ENCODE measurements at places on chromosomes 13 and 19.

DNA sequence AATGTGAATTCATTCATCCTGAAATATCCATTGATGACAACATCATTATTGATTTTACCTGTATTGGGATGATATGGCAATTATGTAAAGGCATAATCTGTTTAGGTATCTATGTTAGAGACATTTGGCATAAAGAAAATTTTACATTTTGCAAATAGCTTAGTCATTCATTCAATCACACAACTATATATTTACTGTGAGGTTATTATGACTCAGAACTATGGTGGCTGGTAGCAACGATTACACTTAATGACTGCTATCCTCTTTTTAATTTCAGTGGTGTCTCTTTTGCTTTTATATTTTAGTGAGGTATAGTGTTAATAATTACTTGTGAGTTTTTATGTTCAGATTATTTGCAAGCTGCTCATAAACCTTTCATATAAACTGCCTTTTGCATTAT, 955.9 kb downstream of the SLITRK6 start:
- no peak for DNase-seq

DNA sequence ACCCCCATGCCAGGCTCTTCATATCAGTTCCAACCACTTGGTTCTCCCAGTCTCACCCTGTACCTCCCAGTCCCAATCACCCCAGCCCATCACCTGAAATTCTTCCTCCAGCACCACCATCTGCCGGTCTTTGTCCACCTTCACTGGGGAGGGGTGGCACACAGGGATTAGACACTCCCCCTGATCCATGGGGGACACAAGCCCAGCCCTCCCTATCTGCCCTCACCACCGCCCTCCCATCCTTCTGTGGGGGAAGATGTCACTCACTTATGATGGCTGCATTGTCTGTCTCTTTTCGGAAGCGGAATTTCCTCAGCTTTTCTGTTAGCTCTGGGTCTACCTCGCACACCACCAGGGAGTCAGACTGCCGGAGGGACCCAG, 685 bp downstream of the GMFG start:
- no peak for DNase-seq

DNA sequence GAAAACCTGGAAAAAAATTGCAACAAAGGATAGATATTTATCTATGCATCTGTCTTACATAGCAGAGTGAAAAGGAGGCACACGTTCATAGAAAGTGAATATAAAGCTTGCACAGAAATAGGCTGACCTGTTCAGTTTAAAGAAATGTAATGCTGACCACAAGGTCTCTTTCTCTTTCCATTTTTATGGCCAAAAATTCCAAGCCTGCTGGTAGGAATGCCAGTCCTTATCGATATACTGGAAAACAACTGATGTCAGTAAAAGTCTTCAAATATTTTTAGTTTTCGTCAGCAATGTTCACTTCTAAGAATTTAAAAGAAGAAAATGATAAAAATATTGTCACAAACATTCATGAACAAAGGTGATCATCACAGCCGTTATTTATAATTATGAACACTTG, 59.0 kb upstream of the MCF2L start:
- DNase-seq: no peak

- no peak for DNase-seq
These were observed 4.2 kb downstream of the PDE4C start for GRCh38 chr19:18221815-18222725.

All from cerebellar nuclear complex (tissue), 1 donor.